ENCODE measurements at places on chromosomes 5 and 9.

DNA sequence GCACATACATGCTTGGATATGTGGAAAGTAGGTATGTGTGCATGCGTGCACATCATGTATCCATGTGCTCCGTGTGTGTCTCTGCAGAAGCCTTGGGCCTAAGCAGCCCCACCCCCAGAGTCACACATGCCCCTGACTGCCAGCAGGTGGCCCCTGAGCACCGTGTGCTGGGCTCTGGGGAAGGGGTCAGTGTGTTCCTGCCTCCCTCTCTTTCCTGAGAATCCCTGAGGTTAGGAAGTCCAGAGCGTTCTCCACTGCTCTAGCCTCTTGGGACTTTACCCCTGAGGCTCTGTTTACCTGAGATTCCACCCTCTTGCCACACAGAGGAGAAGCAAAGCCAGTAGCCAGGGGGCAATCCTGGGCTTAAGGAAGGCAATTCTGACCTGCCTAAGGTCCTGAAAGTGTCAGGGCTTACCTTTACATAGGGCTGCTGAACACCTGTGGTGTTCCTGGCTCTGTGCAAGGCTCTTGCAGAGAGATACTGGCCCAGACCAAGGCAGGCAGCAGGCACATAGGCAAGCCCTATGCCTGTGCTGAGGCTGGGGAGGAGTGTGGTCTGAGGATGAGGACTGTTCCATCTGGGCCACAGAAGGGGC is 207.3 kb downstream of the TMEM38B start:
- peak; percentile 52 for DNase-seq

- no peak for DNase-seq
Measured at GRCh38 chr5:43926923-43927322, 323.9 kb downstream of the NNT start.

GRCh38 chr9:135156525-135157510 is 69.3 kb downstream of the OLFM1 start:
- peak; percentile 53 for DNase-seq

GRCh38 chr5:56328753-56329560 is 95.8 kb upstream of the ANKRD55 start:
- DNase-seq, result no peak

- DNase-seq, result no peak
Measured at GRCh38 chr5:8079056-8079455, 210.1 kb downstream of the MTRR start.

DNA sequence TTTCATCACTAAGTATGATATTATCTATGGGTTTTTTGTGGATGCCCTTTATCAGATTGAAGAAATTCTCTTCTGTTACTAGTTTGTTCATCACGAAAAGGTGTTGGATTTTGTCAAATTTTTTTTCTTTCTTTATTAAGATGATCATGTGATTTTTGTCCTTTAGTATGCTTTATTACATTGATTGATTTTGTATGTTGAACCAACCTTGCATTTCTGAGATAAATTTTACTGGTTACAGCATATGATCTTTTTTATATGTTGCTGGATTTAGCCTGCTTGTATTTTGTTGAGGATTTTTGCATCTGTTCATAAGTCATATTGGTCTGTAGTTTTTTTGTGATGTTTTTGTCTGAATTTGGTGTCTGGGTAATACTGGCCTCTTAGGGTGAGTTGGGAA is 42.8 kb downstream of the RAD23B start:
- no peak for DNase-seq

- DNase-seq, result no peak
Measured at GRCh38 chr5:103620851-103621547, 58.4 kb upstream of the NUDT12 start.

DNA sequence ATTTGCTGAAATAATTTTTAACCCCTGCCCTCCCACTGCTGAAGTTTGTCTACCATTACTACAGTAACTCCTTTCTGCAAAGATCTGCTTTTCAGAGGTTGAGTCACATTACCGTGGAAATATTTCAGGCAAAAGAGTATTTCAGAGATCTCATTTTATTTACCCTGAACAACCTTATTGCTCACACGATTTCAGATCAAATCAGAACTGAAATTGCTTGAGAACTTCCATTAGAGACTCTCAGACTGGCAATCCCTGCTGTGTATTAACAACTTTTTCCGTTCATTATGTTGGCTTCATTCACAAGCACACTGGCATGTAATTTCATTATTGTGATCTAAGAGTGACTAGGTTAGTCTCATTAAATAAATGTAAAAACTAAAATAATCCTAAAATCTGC is 16.1 kb downstream of the NR6A1 start:
- no peak for DNase-seq

DNA sequence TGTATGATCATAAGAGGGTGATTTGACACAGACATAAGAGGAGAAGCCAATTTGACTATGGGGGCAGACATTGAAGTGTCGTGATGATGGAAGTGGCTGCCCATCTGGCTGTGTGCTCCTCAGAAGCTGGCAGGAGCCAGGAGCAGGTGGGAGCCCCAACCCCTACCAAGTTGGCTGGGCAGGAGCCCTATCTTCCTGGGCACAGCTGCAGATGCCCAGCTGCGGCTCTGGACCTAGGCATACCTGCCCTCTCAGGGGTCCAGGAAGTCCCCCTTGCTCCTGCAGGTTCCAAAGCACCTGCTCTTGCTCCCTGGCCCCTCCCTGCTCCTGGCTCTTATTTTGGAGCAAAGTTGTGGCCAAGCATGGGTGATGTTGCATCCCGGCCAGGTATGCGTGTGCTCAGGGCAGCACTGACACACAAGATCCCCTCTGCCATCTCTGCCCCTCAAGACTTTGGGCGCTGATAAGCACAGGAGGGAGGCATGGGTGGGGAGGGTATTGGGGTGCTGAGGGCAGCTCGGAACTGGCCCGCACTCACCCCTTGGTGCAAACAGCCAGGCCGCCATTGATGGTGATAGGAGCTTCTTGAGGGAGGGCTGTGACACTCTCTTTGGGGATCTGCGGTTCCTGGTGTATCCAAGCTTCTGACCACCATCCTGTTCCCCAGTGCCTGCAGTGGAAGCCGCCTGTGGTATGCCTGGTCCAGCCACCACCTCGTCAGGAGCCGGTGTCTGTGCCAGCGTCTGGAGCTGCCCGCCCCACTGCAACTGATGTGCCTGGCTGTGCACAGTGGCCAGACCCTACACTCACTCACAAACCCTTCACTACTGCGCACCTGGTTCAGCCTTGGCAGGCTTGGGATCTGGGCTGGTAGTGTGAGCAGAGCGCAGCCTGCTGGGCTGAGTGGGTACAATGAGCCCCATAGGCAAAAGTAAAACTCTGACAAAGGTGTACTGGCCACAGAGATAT is 230.9 kb downstream of the CDH9 start:
- no peak for DNase-seq

- no peak for DNase-seq
Measured at GRCh38 chr5:141743866-141744272, 61.8 kb upstream of the ARAP3 start.

GRCh38 chr5:117235786-117236185 is 661.2 kb upstream of the SEMA6A start:
- DNase-seq, result no peak

GRCh38 chr5:83029912-83030311 is 47.3 kb downstream of the TMEM167A start:
- no peak for DNase-seq

- no peak for DNase-seq
Measured at GRCh38 chr9:111712369-111712768, 51.0 kb downstream of the GNG10 start.

- DNase-seq, result peak; percentile 94
Measured at GRCh38 chr9:124291801-124292396, 34.1 kb downstream of the NEK6 start.

- DNase-seq, result peak; percentile 56
Measured at GRCh38 chr5:170552621-170553115, 48.8 kb downstream of the KCNIP1 start.

DNA sequence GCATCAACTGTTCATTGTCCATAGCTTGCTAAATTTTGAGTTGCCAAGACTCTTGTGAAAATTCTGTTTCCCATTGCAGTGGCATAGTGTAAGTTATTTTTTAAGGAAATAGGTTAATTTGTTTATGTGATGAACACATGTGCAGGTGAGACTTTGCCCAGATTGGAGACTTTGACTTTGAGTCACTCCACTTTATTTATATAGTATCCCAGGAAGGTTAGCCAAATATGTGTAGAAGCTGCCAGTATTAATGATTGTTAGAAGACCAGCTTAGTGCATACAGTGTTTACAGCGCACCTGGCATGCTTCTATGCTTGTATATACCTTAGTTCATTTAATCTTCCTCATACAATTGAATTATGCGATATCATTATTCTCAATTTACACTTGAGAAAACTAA is 51.0 kb downstream of the MTAP start:
- DNase-seq, result no peak

DNA sequence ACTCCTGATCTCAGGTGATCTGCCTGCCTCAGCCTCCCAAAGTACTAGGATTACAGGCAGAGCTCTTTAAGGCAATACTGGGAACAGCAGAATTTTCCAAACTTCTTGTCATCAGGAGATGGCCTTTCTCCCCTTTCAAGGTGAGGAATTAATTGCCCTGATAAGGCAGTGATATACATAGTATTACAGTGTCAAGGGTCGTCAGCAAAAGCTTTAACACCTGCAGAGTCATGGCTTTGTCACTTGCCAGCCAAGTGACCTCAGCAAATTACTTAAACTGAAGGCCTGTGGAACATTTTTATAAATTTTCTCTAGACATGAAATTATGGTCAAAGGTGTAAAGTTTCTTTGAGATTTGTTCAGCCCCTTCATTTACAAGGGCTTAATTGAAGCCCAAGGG is 59.5 kb downstream of the FBXO38 start:
- no peak for DNase-seq

DNA sequence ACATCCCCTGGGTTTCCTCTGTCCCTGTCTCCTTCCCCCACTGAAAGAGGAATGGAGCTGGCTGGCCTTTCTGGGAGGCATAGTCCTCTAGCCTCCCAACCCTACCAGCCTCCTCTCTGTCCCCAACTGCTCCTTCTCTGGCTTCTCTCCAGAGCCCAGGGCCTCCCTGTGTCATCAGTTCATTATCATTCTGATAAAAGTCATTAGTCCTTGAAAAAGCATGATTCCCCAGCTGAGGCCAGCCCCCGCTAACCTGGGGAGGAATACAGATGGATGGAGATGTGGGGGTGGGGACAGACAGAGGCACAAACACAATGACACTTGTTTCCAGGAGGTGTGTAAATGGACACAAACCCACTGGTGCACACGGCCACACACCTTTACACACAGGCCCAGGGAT is 73.6 kb upstream of the HSPA9 start:
- DNase-seq, result no peak

GRCh38 chr5:581941-582340 is 30.2 kb upstream of the CEP72 start:
- no peak for DNase-seq

DNA sequence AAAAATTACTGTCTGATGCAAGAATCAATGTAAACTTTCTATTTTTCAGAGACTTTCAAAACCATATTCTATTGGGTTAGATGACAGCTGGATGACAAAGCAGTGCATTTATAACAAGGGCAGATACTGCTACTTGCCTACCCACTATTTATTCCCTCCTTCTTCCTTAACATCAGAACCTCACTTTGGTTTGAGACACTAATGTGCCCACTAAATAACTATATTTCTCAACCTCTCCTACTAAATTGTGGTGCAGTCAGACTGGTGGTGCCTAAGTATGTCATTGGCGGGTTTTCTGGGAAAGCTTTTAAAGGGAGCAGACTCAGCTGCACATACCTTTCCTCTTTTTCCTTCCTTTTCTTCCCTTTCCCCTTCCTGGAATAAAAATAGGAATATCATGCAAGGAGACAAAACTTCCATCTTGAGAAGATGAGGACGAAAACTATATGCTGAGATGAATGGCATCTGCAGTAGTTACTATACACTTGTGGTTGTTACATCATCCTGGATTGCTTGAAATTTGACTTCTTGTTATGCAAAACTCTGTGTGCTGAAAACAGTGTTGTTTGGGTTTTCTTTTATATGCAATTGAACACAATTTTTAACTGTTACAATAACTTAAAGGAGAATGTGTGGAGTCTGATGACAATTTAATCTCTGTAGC is 43.8 kb downstream of the PRR16 start:
- DNase-seq, result no peak

DNA sequence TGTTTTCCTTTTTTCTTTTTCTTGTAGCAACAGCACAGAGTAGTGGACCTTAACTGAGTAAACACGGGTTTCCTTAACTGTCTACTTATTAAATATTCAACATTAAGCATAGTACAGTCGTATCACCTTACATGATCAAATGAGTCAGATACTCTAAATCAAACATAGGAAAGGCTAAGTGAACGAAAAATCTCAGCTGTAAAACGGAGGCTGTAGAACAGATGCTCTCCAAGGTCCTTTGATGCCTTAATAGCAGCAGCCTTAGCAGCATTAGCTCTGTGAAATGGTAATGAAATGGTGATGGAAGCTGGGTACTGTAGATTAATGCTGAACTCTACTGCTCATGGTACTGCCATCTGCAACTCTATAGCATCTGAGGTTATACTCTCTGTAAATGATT is 1433.3 kb upstream of the C9orf72 start:
- no peak for DNase-seq

DNA sequence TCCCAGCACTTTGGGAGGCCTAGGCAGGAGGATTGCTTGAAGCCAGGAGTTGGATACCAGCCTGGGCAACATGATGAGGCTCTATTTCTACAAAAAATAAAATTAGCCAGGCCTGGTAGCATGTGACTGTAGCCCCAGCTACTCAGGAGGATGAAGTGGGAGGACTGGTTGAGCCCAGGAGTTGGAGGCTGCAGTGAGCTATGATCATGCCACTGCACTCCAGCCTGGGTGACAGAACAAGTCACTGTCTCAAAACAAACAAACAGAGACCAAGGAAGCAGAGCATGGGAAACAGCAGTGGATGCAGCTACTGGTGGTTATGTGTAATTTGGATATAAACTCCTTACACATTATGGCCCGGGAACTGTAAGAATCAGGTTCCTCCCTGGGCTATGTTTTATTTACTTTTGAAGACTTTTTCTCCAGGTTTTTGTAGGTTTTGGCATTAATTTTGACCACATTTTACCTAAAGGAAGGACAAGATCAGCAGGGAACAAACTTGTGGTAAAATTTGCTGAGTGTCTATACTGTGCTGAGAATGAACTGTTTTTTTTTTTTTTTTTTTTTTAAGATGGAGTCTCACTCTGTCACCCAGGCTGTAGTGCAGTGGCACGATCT is 8.3 kb downstream of the KIF2A start:
- DNase-seq, result no peak

DNA sequence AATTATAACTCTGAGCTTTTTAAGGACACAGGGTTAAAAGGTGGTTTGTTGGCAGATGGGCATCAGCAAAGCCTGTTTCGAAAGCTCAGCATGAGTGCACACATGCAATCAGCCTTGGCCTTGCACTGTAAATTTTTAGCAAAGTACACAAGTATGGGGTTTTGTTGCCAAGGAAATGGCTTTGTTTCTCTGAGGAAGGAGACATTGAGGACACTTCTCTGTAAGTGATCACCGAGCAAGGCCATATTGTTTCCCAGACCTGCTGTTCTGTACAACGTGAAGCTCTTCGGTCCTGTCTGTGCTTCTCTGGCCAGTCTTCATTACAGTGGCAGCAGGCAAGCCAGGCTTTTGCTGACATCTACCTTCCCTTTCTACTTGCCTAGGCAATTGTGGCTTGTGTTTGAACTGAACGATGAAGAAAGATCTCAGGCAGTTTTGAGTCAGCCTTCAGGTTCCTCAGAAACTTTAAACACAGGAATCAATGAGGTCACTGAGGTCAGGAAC is 27.9 kb upstream of the GLRX start:
- DNase-seq, result no peak
